Forelimb muscle (tissue), 1 donor: ENCODE measurements at places on chromosomes 1 and 21.

DNA sequence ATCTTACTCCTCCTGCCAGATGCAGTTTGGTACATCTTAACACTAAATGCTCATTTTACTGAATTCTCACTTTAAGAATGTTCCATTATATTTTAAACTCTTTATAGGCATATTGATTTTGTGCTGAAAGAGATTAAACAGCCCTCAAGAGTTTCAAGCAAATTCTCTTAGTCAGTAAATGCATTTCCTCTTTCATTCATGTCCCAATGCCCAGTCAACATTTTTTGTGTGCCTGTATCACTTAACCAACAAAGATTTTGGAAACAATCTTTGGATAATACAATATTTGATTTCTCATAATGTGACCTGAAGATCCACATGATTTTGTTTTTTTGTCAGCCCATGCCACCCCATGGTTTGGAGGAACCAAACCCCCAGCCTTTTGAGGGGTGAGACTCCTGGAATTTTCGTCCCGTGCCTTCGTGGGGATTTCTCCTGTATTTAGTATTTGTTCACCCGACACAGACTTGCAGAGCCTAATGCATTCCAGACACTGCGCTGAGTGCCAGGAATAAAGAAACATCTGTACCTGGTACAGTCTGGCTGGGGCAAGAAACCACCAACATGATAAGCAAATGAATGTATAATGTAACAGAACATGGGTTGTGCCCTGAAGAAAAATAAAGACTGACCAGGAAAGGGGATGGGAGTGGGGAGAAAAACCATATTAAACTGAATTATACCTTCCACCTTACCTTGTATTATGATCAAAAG lies 47.1 kb upstream of the ETS2 start:
- DNase-seq, result no peak

- no peak for DNase-seq
These were observed 777.3 kb downstream of the LTN1 start for GRCh38 chr21:28215214-28215954.

DNA sequence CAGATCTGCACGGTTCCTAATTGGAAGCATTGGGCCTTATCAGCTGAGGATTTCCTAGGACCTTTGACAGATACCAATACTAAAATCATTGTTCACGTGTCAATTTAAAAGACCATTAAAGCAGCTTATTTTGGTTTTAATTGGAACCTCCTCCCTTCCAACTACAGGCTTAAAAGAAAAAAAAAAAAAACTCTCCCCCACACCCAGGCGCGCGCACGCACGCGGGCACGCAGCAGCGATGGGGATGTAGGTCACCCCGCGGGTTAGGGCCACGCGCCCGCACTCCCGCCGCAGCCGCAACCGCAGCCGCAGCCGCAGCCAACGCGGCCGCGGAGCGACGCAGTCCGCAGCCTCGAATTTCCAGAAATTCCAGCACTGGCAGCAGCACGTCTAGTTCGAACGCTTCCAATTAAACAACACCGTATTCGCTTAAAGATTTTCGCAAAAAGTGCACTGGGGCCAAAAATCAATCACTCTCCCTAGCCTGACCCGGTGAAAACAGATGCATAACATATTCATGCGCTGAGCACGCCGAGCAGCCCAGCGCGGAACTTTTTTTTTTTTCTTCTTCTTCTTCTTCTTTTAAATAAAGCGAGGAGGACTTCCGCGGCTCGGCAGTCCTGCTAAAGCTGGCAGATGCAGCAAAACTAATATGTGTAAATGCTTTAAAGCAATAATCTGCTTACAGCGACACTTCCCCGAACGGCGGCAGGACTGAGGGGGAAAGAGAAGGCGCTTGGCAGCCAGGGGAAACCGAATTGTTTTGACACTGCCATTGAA lies 13.3 kb upstream of the BARHL2 start:
- DNase-seq, result no peak

GRCh38 chr1:29849038-29849750 lies 612.9 kb downstream of the PTPRU start:
- no peak for DNase-seq

DNA sequence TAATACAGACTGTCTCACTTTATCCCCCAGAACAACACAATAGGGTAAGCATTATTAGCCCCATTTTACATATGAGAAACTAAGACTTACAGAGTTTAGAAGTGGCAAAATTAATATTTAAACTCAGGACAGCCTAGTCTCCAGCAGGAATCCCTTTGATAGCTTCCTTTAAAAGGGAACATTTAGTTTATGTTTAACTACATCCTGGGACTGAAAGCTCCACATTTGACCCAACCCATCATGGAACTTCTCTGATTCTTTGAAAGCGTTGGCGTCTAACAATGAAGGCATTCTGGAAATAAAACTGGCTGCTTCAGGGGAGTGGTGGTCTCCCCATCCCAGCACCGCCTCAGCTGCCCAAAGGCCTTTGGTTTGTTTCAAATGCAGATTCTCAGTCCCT lies 250.6 kb upstream of the NFIA start:
- DNase-seq, result no peak

GRCh38 chr1:84347271-84347931 lies 45.9 kb downstream of the SAMD13 start:
- DNase-seq, result no peak

DNA sequence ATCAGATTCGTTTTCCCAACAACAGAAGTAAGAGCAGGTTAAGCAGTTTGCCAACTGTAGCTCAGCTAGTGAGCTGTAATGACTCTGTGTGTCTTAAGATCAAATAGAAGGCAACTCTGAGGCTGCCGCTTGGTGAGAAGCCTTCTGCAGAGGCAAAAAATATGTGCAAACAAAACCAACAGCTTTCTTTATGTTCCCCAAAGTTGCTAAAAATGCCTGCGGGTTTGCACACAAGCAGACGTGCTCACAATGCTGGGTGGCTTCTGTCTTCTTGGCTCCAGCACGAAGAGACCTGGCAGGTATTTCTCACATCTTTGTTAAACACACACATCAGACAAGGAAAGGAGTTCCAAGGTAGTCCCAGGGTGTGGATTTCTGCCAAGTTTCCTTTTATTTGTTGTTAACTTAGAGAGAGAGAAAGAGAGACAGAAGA lies 158.9 kb upstream of the JUN start:
- DNase-seq, result no peak

DNA sequence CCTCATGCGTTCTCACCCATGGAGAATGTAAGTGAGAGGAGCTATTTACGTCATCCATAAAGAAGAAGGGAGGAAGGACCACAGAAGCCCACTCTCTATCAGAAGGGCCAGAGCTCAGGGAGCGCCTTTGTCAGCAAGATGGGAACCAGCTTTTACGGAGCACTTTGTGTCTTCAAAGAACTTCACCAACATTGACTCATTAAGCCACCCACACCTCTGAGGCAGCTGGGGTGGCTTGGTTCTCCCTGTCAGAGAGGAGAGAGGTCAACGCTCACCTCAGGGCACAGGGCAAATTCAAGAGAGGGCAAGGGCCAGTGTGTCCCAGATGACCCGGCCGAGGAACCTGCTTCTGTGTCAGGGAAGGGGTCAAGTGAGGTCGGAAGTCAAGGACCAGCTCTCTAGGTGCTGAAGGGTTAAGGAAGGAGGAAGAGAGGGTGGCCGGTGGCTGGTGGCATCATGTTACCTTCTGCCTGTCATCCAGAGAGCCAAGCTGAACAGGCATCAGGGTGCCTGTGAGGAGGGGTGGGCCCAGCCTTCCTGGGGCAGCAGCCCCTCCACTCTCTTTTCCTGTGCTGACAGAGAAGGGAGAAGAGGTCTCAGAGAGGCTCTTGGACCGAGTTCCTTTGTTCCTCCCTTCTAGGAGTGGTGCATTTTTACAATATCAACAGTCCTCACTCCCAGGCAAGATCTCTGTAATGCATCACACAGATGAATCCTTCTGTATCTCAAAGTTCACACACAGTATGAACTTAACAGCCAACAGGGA lies 109.0 kb downstream of the ETS2 start:
- DNase-seq, result no peak

- DNase-seq, result no peak
These were observed 110.8 kb downstream of the ZZZ3 start for GRCh38 chr1:77571642-77572041.

DNA sequence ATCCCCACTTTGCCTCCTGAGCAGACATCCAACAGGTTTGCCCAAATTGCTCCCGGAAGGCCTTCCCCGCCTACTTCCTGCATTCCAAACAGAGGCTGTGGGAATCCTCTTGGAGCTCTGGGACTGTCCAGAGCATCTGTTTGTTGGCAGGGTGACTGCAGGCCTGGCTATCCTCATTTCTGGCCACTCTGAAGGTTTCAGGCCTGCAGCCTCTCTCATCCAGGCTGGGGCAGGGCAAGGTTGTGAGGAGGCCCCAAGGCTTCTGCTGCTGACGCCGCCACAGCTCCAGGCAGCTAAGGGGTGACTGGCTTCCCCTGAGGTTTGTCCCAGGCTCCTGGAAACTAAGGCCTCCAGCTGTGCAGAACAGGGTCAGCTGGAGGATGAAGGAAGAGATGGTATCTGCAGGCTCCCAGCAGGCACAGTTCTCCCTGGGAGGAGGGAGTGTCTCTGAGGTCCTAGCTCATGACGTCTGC lies 11.3 kb downstream of the CDK18 start:
- DNase-seq, result no peak

DNA sequence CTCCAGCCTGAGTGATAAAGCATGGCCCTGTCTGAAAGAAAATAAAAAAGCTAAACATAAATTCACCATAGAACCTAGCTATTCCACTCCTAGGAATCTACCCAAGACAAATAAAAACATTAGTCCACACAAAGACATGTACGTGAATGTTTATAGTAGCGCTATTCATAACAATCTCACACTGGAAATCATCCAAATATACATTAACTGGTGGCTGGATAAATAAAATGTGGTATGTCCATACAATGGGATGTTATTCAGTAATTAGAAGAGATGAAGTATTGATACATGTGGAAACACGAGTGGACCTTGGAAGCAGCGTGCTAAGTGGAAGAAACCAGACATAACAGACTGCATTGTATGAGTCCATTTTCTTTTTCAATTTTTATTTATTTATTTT lies 29.7 kb downstream of the RIPPLY3 start:
- DNase-seq, result no peak

DNA sequence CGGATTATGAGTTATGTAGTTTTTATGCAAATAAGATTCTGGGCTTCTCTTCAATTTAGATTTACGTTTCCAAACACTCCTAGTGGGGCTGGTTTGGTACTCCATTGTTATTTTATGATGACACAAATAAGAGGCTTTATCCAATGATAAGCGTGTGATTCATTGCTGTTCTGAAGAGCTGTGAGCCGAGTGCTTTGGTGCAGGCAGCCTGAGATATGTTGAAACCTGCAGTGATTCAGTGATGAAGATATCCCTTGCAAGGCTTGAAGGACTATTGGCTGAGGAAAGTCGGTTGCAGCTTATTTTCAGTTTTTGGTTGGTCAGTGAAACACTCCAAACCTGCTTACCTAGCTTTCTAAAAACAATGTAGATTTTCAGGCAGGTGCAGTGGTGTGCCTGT lies 112.2 kb downstream of the RYR2 start:
- no peak for DNase-seq

GRCh38 chr1:156233426-156234127 lies 8.4 kb upstream of the BGLAP start:
- no peak for DNase-seq

- DNase-seq, result no peak
These were observed 141.2 kb downstream of the SLC44A5 start for GRCh38 chr1:75469586-75470173.

- no peak for DNase-seq
These were observed 12.9 kb upstream of the KCNE1 start for GRCh38 chr21:34524646-34525601.
